Muscle of back (tissue), 13 donors: ENCODE measurements at places on chromosomes 3 and 15.

- no peak for DNase-seq
These were observed 643.0 kb upstream of the GOLIM4 start for GRCh38 chr3:168738527-168739325.

- no peak for DNase-seq
These were observed 112.4 kb upstream of the GOLGA8J start for GRCh38 chr15:29970402-29970695.

- no peak for DNase-seq
These were observed 207.9 kb upstream of the COL8A1 start for GRCh38 chr3:99430348-99431134.

- DNase-seq = no peak
These were observed 12.6 kb upstream of the LMAN1L start for GRCh38 chr15:74799856-74800558.

GRCh38 chr3:171824116-171824515 lies 13.8 kb upstream of the PLD1 start:
- no peak for DNase-seq

DNA sequence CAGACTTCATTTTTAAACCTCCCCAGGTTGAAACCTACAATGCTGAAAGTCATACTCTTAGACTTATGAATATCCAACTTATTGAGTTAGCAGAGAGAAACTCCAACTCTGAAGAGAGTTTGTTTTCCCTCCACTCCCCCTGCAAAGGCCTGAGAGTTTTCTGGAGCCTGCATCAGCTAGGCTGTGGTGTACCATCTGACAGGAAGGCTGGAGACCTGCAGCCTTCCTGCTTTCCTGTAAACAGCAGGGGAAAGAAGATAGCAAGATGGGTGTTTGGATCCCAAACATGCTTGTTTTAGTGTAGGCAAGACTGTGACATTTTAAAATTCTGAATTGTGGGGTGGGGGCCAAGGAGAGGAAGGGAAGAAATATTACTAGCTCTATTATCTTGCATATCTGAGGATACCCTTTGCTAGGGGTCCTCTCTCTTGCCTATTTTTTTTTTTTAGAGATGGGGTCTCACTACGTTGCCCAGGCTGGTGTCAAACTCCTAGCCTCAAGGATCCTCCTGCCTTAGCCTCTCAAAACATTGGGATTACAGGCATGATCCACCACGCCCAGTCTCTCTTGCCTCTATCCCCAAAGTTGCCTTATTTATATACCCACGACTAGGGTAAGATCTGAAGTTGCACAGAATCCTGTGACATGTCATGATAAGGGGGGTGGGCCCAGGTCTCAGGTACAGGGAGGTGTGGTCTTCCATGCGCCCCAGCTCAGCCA lies 51.0 kb upstream of the USP3 start:
- DNase-seq = no peak

- no peak for DNase-seq
These were observed 23.0 kb downstream of the MESD start for GRCh38 chr15:80966431-80967197.

GRCh38 chr3:43223670-43224364 lies 62.5 kb upstream of the SNRK start:
- no peak for DNase-seq

- no peak for DNase-seq
These were observed 184.6 kb downstream of the ATP10A start for GRCh38 chr15:25678500-25678855.

DNA sequence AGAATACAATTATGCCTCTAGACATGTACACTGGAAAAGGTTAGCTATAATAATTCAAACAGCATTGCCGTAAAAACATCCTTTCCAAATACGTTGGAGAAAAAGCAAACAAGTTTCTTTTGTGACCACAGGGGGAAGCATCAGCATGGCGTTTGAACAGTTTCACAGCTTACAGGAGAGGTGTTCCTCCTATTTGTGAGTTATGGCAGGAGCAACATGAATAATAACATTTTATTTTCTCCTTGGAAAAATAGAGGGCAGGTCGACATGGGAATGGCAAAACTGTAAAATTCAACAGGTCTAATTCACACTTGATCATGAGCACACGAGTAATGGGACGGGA lies 39.7 kb upstream of the GADL1 start:
- DNase-seq = peak; percentile 39

DNA sequence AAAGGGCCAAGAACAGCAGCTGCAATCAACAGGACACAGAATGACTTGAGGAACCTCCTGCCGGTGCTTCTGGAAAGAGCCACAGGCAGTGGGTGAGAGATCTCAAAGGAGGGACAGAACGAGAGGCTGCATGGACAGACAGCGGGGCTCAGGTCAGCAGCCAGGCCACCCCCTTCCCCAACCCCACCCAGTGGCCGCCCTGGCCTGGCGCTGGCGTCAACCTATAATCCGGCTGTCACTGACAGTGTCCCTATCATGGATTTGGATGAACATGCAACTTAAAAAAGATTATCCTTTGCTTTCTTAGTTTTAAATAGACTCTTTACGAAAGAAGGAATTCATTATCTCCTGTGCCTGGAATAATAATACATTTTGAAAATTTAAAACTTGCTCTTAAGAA lies 54.1 kb downstream of the TRPM1 start:
- no peak for DNase-seq

GRCh38 chr15:93478947-93479346 lies 389.9 kb upstream of the RGMA start:
- DNase-seq = no peak

- no peak for DNase-seq
These were observed 82.4 kb upstream of the HERC1 start for GRCh38 chr15:63915873-63916771.

- DNase-seq = no peak
These were observed 23.4 kb upstream of the GREM1 start for GRCh38 chr15:32694222-32694983.

GRCh38 chr3:147903026-147903425 lies 493.9 kb downstream of the ZIC1 start:
- DNase-seq = peak; percentile 20

- DNase-seq = peak; percentile 60
These were observed 620 bp upstream of the ANP32A start for GRCh38 chr15:68821190-68821840.

GRCh38 chr15:73957785-73958184 lies 31.5 kb downstream of the LOXL1 start:
- no peak for DNase-seq

DNA sequence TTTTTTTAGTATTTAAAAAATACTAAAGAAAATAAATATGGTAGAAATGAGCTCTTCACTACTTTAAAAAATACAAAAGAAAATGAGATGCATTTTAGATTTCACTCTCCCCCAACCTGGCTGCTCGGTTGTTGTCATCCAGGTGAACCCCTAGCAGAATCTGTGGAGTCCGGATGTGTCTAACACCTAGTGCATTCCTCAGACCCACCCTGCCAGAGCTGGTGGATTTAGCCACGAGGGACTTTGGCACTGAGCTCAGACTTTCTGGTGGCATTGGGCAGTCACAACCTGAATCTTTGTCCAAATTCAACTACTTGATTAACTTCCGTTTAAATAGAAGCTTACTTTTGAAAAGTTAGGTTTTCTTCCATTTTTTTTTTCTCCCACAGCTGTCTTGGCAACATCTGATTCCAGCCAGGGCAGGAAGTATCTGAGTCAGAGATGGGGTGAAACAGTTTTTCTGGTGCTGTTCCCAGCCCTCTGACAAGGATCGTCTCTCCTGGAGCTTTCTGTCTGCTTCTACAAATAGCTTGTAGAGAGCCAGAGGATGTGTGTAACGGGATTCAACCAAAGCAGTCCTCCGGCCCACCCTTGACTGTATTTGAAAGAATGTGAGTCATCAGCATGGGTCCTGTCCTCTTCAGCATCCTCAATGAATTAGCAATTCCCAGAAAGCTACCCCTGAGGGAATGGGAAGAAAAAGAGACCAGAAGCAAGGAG lies 301.8 kb upstream of the MCTP2 start:
- DNase-seq = peak; percentile 86
